ENCODE measurements at places on chromosomes 3 and 15.

DNA sequence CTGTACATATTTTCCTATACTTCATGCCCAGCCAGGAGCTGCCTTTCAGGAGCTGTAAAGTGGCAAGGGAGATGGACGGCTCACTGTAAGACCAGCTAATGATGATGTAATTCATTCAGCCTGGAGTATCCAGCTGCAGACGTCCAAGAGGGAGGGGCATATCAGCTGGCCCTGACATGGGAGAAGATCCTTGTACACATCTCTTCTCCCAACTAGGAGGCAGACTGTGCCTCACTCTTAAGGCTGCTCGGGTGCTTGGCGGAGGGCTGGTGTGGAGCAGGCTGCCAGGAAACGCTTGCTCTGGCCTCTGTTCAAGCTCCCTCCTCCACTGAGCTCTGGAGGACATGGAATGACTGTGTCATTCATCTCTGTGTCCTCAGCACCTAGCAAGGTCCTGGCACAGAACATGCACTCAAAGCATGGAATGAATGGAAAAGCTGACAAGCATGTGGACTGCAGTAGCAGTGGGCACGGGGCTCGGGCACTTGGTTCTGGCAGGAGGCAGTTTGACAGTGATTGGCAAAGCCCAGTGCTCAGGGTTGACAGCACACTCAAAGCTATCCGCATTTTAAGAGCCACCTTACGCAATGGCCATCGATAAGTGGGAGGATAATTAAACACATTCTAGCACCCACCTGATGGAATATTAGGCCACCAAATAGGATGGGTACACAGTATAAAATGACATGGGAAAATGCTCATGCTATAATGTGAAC, 72.4 kb downstream of the TBC1D2B start:
- no peak for DNase-seq

DNA sequence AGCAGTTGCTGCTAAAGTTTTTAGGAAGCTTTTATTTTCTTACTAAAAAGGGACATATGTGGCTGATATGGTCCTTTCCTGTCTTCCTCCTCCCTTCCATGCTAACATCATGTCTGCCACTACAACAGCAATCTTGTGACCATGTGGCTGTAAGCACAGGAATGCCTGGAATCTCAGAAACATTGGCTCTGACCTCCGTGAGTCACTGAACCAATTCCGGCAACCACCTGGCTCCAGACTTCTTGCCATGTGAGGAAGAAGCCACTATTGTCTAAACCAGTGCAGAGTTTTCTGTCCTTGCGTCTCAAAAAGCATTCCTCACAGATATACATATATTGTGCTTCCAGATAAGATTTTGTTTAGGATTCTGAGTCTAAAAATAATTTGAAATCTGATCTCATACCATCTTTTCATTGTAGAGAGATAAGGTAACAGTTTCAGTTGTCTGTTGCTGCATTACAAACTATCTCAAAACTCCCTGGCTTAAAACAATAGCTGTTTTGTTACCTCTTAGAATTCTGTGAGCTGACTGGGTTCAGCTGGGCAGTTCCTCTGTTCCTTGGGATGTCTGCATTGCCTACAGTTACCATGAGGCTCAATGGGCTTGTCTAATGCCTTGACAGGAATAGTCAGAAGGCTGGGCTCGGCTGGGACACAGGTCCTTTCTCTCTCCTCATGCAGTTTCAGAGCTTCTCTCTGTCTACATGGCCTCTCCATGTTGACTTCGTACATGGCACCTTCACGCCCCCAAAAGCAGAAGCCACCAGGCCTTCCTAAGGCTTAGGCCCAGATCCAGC, 77.3 kb upstream of the MAGI1 start:
- DNase-seq: no peak

DNA sequence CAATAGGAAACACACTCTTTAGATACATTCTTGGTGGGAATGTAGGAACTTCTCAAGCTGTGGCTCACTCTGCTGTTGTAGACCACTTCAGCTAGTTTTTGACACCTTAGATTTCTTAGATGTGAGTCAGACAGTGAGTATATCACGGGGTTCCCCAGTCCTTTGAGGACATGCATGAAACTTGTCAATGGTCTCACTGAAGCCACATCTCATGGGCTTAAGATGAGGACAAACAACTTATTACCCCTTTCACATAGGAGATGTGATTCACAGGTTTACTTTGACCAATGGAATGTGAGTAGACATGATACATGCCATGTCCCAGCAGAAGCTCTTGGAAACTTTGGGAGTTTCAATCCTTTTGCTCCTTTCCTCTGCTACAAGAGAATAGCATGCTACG, 325.5 kb downstream of the CHST2 start:
- no peak for DNase-seq

- DNase-seq: no peak
These were observed 6.1 kb upstream of the LDHAL6B start for GRCh38 chr15:59200560-59200959.

GRCh38 chr3:31541089-31541488, 8.4 kb downstream of the STT3B start:
- no peak for DNase-seq

Measured in activated naive CD4-positive, alpha-beta T cell treated with anti-CD3 and anti-CD28 coated beads, Interleukin-2, amount 10 ng/mL, durations not matched to agents 7 days and 5 days (primary cell).